ENCODE measurements at places on chromosomes 6 and 20. TPM values are rescaled to one million over a fixed set of nuclear protein-coding genes. Genes with fewer than 3 reads are reported as not detected.

The MTFR2 gene
- 10.1 TPM for total RNA-seq

The FAM110A gene
- total RNA-seq = 12.2 TPM

The PHACTR1 gene
- total RNA-seq = 2.6 TPM

- DNase-seq = no peak
Observed at GRCh38 chr6:168709390-168709789, 268.4 kb downstream of the SMOC2 start.

GRCh38 chr20:57440678-57441509, 49.7 kb downstream of the RBM38 start:
- no peak for DNase-seq

All from A673 (cell line).